ENCODE measurements at places on chromosomes 3 and 15.

- no peak for DNase-seq
These were observed 97.1 kb upstream of the SLC6A6 start for GRCh38 chr3:14305324-14305723.

DNA sequence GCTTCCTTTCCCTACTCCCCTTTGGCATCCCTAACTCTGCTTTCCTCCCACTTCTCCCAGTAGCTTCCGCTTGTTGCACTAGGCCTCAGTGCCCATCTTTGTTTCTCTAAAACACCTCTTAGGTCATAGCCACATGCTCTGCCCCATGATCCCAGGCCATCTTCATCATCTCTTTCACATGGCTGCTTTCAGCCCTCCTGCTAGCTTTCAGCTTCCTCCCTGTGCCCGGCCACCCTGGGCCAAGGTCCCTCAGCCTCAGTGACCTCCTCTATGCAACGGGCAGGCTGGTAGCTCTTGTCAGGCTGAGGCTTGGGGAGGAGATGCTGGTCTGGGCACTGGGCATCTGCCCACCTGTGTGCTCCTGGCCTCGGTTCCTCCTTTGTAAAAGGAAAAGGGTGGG is 2.3 kb downstream of the PLEKHO2 start:
- no peak for DNase-seq

DNA sequence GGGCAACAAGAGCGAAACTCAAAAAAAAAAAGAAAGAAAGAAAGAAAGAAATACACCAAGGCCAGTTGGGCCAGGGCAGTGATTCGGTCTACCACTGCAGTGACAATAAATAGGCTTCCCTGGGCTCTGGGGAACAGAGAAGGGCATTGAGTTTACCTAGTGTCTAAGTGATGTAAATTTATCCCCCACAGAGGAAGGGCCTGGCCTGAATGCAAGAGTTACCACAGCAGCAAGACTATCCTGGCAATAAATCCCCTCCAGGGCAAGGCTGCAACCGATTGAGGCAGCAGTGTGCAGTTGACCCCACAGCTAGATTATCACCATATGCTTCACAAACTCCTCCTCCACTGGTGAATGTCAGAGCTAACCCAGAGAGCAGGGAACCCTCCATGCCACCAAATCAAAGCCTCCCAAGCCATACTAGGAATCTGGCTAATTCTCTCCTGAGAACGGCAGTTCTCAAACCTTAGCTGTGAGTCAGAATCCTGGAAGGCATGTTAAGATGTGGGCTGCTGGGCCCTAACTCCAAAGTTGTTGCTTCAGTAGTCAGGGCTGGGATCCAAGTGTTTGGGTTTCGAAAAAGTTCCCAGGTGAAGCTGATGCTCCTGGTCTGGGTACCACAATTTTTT is 64.3 kb upstream of the GATM start:
- DNase-seq = no peak

DNA sequence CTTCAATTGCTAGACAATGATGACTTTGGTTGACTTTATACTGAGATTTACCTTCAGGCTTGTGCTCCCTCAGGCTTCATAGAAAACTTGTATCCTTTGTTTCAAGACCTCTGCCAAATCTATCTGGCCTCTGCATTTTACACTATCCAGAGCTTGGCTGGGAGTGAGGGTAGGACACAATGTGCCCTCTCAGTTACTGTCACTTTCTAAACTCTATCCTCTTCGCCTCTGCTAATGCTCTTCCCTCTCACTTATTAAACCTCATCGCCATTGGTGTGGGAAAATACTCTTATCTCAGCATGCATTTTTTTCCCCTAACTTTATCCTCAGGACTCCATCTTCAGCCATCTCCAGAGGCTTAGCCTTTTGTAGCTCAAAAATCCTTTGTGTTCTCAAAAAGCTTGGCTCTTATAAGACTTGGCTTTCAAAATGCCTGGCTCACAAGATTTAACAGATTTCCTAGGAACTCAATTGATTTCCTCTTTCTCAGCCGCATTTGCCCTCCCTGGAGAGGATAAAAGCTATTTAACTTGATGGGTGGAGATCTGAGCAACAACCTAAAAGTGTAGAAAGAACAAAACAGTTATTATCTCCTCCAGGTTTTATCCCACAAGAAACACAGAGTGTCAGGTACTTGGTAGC is 28.3 kb downstream of the SUCNR1 start:
- no peak for DNase-seq

DNA sequence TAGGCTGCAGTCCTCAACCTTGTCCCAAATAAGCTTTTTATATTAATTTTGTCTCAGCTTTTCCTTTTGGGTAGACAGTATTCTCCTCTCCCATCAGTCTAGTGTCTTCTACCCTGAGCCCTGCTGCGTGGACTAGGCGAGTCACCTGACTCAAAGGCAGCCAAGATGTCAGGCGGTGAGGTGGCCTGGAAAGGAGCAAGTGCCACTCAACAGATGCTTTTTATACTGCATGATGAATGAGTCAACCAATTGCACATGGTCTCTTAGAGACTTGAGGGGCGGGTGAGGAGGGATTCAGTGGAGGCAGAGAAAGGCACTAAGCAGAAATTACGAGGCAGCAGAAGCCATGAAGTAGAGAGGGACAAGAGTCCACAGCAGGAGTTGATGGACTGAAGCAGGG is 95.9 kb downstream of the FRMD4B start:
- DNase-seq = no peak

DNA sequence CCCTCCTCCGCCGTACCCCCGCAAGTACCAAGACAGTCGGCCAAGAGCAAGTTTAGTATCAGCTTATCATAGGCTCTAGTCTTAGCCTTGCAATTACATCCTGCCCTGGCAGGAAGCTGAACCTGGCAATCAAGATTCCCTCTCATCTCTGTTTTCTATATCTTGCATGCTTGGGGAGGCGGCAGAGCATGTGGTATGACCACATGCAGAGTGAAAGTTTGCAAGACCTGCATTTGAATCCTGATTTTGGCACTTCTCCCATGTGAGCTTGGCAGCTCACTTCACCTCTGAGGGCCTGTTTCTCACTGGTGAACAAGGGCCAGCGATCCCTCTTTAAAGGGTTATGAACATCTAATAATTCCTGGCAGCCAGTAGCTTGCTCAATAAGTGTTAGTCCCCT is 106.1 kb upstream of the FRMD4B start:
- no peak for DNase-seq

DNA sequence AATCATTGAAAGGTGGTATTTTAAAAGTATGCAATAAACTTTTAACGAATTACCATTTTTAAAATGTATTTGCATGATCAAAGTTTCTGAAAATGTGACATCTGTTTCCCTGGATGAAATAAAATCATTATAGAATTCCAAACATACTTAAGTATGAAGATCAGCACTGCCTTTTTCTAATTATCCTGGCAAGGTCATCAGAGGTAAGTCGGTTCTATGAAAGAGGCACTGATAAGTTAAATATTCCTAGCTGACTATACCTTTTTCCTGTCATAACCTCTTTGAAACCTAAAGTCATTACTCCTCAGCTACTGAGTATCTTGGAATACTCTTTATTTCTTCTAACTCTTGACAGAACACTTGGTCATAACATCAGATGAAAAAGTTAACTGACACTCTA is 406.1 kb upstream of the ALCAM start:
- DNase-seq = no peak

- DNase-seq = no peak
These were observed 62.4 kb downstream of the ARIH1 start for GRCh38 chr15:72536506-72536905.

All from NCI-H2171 (cell line).